ENCODE measurements at places on chromosomes 7 and 10. TPM values are rescaled to one million over a fixed set of nuclear protein-coding genes. Genes with fewer than 3 reads are reported as not detected.

Gene TRIM50
- not detected for total RNA-seq

Gene KCNH2
- total RNA-seq = 0.22 TPM

Gene WIPF3
- not detected for total RNA-seq

Gene HOXA6
- total RNA-seq = not detected

Gene ATP6V0A4
- total RNA-seq = not detected

Gene CTNNA3
- total RNA-seq = not detected

Gene EBF3
- not detected for total RNA-seq

Gene ENO4
- not detected for total RNA-seq

Gene UTF1
- not detected for total RNA-seq

- peaks cover 37% of the 10 kb centered on the region for H3K36me3 ChIP-seq
- no peak for DNase-seq
- H3K27me3 ChIP-seq = no peaks in the 10 kb centered on the region
- peak overlapping the region; percentile 40 for H3K4me3 ChIP-seq
These were observed 27.0 kb downstream of the CDK6 start for GRCh38 chr7:92809397-92809759.

GRCh38 chr10:90906596-90906995, 14.3 kb downstream of the ANKRD1 start:
- no peak for DNase-seq
- H3K27ac ChIP-seq = no peak overlapping the region
- peaks cover 13% of the 10 kb centered on the region for H3K4me1 ChIP-seq
- no peaks in the 10 kb centered on the region for H3K27me3 ChIP-seq
- no peak overlapping the region for H3K4me3 ChIP-seq
- H3K36me3 ChIP-seq = peaks cover 28% of the 10 kb centered on the region

- no peak overlapping the region for H3K27ac ChIP-seq
- H3K4me3 ChIP-seq = no peak overlapping the region
- H3K27me3 ChIP-seq = no peaks in the 10 kb centered on the region
- DNase-seq = no peak
- no peaks in the 10 kb centered on the region for H3K36me3 ChIP-seq
These were observed 55.5 kb upstream of the PTPN12 start for GRCh38 chr7:77481615-77482014.

GRCh38 chr7:68900096-68900495, 698.2 kb upstream of the AUTS2 start:
- no peaks in the 10 kb centered on the region for H3K27me3 ChIP-seq
- H3K36me3 ChIP-seq = no peaks in the 10 kb centered on the region
- no peaks in the 10 kb centered on the region for H3K4me1 ChIP-seq
- no peak overlapping the region for H3K4me3 ChIP-seq
- H3K27ac ChIP-seq = no peak overlapping the region

DNA sequence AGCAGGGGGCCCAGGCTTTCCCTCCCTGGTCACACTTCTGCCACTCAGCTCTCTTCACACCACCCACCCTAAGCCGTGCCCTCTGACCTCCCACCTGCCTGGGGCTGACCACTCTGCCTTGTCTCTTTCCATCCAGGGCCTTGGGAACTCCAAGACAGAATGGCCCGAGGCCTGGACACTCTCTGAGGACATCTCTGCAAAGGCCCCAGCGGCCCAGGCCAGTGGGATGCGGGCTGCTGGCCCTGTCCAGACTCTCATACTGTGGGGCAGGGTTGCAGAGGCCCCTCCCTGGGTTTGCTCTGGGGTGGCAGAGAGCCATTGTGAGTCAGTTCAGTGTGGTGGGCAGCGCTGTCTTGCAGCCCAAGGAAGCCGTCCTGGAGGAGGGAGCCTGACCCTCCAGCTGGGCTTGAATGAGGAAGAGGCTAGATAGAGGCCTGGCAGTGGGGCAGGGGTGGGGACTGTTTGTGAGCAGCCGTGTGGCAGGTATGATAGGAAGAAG, 39.9 kb upstream of the RABGEF1 start:
- DNase-seq = no peak
- H3K27me3 ChIP-seq = no peaks in the 10 kb centered on the region
- no peak overlapping the region for H3K27ac ChIP-seq
- H3K36me3 ChIP-seq = no peaks in the 10 kb centered on the region

DNA sequence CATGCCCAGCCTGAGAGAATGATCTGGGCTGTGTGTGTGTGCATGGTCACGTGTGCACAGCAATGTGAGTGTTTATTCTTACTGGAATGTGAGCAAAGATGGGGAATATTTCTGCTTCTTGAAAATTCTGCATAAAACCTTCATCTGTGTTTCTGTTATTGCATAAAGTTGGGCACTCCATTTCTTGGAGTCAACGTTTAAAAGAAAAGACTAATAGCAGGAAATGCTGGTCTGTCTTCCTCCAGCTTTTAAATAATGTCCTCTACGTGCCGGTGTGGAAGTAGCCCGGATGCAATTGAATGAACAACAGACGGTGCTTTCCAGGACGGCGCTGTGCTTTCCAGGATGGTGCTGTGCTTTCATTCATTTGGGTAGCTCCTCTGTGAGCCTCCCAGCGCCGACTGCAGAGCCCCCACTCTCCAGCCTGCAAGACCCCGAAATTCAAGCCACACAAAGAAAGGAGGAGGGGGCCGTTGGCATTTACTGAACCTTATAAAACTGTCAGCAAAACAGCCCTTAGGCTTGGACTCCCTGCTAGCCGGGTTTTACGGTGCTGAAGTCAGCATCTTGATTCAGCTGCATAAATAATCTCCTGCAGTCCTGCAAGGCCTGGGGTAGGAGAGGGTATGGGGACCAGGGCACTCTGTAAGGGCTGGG, 158.2 kb upstream of the PRKCQ start:
- no peak for DNase-seq
- peaks cover 21% of the 10 kb centered on the region for H3K27me3 ChIP-seq
- H3K4me1 ChIP-seq = peaks cover 10% of the 10 kb centered on the region

GRCh38 chr10:33664070-33664469, 329.6 kb upstream of the NRP1 start:
- H3K4me1 ChIP-seq = peaks cover 14% of the 10 kb centered on the region
- no peak overlapping the region for H3K4me3 ChIP-seq
- H3K36me3 ChIP-seq = no peaks in the 10 kb centered on the region
- DNase-seq = no peak
- peaks cover 20% of the 10 kb centered on the region for H3K27me3 ChIP-seq
- H3K27ac ChIP-seq = no peak overlapping the region

- H3K36me3 ChIP-seq = no peaks in the 10 kb centered on the region
- no peak for DNase-seq
- no peak overlapping the region for H3K27ac ChIP-seq
- H3K4me1 ChIP-seq = no peaks in the 10 kb centered on the region
- peaks cover 13% of the 10 kb centered on the region for H3K27me3 ChIP-seq
These were observed 105.0 kb upstream of the PITRM1 start for GRCh38 chr10:3277566-3277965.

DNA sequence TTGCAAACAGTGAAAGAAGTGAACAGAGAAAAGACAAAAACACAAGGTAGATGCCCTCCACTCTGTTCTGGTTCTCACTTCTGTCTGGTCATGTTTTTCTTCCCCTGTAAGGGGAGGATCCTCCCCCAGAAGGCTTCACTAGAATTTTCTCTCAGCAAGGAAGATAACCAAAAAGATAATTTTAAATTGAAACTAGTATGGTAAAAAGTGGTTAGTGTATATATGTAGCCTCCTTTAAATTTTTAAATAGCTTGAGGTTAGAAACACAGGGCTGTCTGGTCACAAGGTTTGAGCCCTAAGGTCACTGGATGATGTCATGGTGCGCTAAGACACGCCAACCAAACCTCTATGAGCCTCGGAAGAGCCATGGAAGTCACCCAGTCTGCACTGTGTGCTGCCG, 5.6 kb upstream of the PKD1L1 start:
- no peak for DNase-seq
- H3K27ac ChIP-seq = peak overlapping the region; percentile 66
- peaks cover 10% of the 10 kb centered on the region for H3K4me1 ChIP-seq
- peaks cover 22% of the 10 kb centered on the region for H3K36me3 ChIP-seq

GRCh38 chr10:71277914-71278665, 41.0 kb upstream of the SLC29A3 start:
- DNase-seq = no peak
- H3K27me3 ChIP-seq = no peaks in the 10 kb centered on the region
- no peaks in the 10 kb centered on the region for H3K4me1 ChIP-seq
- no peak overlapping the region for H3K4me3 ChIP-seq
- no peak overlapping the region for H3K27ac ChIP-seq

DNA sequence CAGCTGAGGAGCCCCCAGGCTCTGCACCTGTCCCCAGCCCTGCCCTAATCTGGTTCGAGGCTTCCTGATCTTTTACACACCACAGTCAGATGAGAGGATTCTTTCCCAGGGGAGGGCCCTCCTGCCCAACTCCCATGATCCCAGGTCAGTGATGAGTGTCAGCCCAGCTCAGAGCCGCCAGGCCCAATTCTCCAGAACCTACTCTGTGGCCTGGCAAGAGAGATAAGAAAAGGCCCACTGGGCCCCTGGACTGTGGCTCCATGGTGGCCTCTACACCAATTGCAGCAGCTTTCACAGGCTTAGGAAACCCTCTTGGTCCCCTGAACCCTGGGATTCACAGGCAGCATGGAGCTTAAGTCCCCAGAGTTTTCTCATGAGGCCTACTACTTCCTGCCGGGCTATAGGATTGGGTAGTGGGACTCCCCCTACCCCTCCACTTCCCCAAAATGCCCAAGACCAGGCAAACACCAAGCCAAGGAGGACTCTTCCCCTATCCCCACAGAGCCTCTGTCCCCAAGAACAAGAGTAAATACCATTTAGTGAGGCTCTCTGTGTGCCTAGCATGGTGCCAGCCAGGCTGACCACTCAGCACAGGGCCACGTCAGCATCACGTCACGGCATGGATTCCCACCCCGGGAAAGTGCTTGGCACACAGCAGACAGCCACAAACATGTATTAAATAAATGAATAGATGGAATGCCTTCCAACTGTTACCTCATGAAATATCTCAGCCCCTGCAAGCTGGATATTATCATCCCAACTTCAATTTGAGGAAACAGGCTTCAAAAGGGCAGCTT, 100.0 kb downstream of the GRID1 start:
- H3K27ac ChIP-seq = no peak overlapping the region
- peaks cover 3% of the 10 kb centered on the region for H3K4me1 ChIP-seq
- DNase-seq = no peak
- no peaks in the 10 kb centered on the region for H3K36me3 ChIP-seq

DNA sequence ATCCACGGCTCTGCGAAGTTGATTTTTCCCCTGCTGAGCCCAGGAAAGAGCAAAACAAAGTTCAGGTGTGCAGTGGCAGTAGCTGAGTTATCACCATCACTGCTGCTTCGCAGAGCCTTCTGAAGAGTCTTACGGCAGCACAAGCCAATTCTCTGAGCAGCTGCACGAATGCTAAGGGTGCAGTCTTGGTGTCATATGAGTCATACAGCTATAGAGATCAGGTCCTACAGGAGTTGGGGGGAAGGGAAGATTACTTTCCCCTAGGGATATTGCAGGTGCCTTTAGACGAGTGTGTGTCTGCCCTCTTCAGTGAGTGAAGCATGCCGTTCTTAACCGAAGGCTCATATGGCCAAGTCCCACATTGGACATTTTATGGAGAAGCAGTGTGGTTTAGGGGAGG, 227.8 kb downstream of the CELF2 start:
- DNase-seq = peak; percentile 27
- no peak overlapping the region for H3K27ac ChIP-seq
- peaks cover 29% of the 10 kb centered on the region for H3K36me3 ChIP-seq
- no peak overlapping the region for H3K4me3 ChIP-seq

- H3K27me3 ChIP-seq = no peaks in the 10 kb centered on the region
- H3K4me3 ChIP-seq = no peak overlapping the region
- H3K27ac ChIP-seq = peak overlapping the region; percentile 3
- peaks cover 5% of the 10 kb centered on the region for H3K4me1 ChIP-seq
These were observed 3.7 kb downstream of the ABHD11 start for GRCh38 chr7:73734619-73735527.

GRCh38 chr7:53521638-53522184, 486.3 kb downstream of the POM121L12 start:
- H3K36me3 ChIP-seq = no peaks in the 10 kb centered on the region
- DNase-seq = no peak
- no peaks in the 10 kb centered on the region for H3K27me3 ChIP-seq
- H3K27ac ChIP-seq = no peak overlapping the region
- H3K4me1 ChIP-seq = no peaks in the 10 kb centered on the region

- H3K36me3 ChIP-seq = no peaks in the 10 kb centered on the region
- no peak for DNase-seq
- no peak overlapping the region for H3K27ac ChIP-seq
- no peaks in the 10 kb centered on the region for H3K4me1 ChIP-seq
These were observed 28.4 kb upstream of the SEMA3E start for GRCh38 chr7:83677180-83677866.
